ENCODE measurements at places on chromosomes 12 and 14.

DNA sequence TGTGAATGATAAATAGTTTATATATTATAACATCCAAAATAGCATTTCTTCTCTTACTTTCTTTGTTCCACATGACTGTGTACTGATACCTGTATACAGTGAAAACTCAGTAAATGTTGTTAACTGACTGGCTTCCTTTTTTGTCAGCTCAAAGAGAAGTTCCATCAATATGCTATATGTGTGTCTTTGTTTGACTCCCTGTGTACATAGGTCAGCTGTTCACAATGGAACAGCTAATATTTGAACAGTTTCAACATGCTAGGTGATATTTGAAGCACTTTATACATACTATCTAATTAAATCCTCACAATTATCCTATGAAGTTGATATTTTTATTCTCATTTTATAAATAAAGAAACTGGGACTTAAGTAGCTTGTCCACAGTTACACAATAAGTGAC, 15.3 kb upstream of the KICS2 start:
- no peak for DNase-seq

GRCh38 chr12:112671564-112671963, 120.0 kb upstream of the RPH3A start:
- DNase-seq: no peak

DNA sequence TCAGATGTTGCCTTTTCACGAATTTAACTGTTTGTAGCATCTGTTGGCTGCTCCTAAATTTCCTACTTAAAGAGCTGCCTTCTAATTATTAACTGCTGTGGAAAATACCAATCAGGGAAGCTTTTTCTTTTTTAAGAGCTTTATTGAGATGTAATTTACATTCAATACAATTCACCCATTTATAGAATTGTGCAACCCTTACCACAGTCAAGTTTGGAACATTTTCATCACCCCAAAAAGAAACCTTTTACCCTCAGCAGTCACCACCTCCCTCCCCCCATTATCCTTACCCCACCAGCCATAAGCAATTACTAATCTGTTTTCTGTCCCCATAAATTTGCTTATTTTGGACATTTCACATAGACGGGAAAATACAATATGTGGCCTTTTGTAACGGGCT, 1.4 kb downstream of the PCNX4 start:
- DNase-seq: no peak

GRCh38 chr12:113130457-113131135, 5.0 kb downstream of the RASAL1 start:
- no peak for DNase-seq

DNA sequence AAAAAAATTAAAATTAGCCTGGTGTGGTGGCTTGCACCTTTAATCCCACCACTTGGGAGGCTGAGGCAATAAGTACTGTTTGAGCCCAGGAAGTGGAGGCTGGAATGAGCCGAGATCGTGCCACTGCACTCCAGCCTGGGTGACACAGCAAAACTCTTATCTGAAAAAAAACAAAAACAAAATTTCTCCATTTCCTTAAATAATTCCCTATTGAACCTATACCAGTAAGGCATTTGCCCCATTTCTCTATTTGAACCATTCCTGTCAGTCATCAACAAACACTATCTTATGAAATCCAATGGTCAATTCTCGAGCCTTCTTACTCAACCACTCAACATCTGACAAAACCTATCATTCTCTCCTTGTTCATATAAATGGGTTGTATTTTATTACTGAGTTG, 14.7 kb downstream of the SLC2A14 start:
- no peak for DNase-seq

GRCh38 chr12:132638541-132639408, 20.2 kb downstream of the P2RX2 start:
- DNase-seq: no peak

DNA sequence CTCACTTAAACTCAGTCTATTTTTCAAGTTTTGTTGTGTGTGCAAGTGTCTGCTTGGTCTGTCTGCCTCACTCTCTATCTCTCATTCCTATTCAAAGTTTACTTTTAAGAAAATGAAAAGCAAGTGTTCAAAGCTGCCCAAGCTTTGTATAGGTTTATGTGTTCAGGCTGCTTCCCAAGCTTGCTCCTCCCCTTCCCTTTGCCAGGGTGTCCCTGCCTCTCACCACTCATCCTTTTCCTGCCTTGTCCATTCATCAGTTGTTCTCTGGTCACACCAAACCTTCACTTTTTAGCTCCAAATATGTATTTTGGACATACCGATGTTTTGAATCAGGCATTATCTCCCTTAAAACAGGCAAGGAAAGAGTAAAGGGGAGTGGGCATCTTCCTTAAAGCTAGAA, 41.3 kb downstream of the STK38L start:
- no peak for DNase-seq

DNA sequence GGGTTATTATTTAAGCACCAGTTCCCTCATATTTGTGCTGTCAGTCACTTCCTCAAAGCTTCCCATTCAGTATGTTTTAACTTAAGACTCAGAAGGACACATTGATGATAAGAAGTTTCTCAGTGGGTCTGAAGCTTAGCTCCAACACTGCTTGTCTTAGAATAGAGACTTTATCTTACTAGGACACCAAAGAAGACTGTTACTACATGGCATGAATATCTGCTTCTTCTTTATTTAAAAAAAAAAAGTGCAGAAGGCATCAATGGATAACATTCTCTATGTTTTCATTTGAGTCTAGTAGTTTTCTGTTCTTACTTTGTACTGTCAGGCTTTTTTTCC, 404.2 kb downstream of the DAD1 start:
- DNase-seq: no peak

GRCh38 chr14:53310412-53310811, 157.3 kb upstream of the DDHD1 start:
- DNase-seq: no peak

GRCh38 chr12:113302886-113303640, 31.8 kb downstream of the SLC8B1 start:
- DNase-seq: no peak

DNA sequence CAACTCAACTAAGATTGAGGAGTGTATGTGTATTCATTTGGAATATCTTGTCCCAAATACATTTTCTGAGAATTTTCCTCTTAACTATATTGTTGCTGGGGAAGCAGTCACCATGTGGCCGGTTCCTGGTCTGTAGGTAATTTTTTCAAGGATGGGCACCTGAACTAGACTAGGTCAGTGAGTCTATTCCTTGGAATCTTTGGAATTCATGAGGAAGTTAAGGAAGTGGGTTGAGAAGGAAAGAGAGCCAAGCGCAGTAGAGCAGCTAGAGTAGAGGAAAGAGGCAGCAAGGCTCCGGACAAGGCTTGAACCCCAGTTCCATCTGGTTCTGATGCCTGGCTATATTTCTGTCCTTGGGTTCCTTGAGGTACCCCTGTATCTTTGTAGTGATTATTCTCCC, 183.7 kb downstream of the DACT1 start:
- DNase-seq: no peak

GRCh38 chr14:105267820-105268548, 19.7 kb downstream of the BTBD6 start:
- no peak for DNase-seq

DNA sequence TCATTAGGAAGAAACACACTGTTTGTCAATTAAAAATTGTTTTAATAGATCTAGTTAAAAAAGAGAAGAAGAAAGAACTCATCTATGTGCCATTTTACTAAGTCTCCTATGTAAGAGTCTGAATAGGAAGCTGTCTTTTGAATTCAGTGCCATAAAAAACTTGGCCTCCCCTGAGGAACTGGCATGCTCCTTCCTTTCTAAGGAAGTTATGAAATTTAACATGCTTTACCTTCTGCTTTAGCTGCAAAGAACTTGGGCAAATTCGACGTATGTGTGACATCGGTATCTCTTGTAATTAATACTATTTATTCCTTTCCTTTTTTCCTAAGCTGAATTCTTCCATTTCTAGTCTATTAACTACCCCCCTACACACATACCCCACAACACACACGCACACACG, 12.5 kb downstream of the TM7SF3 start:
- no peak for DNase-seq

DNA sequence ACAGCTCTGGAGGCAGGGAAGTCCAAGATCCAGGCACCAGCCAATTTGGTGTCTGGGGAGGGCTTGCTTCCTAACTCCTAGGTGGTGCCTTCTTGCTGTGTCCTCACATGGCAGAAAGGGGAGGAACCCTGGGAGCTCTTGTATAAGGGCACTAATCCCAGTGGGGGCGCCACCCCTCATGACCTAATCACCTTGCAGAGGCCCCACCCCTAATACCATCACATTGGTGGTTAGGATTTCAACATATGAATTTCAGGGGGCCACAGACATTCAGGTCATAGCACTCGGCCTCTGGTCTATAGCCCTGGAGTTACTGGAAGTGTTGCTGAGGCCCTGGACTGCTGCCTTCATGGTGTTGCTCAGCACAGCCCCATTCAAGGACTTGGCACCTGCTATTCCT, 14.6 kb downstream of the PSMD9 start:
- DNase-seq: no peak

DNA sequence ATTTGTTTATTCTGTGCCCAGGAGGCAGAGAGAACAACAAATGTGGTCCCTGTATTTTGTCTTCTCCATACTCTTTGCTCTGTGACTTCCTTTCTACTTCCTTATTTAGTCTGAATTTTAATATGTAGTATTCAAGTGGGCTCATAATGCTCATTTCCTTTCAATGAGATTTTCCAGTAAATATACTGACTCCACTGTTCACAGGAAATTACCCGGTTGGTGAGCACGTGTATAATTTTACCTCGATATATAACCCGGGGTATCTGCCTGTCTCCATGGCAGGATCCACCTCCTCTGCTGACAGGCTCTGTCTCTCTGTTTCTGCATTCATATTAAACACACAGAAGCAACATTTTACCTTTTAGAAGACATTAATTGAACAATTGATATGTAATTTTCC, 166.0 kb downstream of the SLC38A4 start:
- DNase-seq: no peak

DNA sequence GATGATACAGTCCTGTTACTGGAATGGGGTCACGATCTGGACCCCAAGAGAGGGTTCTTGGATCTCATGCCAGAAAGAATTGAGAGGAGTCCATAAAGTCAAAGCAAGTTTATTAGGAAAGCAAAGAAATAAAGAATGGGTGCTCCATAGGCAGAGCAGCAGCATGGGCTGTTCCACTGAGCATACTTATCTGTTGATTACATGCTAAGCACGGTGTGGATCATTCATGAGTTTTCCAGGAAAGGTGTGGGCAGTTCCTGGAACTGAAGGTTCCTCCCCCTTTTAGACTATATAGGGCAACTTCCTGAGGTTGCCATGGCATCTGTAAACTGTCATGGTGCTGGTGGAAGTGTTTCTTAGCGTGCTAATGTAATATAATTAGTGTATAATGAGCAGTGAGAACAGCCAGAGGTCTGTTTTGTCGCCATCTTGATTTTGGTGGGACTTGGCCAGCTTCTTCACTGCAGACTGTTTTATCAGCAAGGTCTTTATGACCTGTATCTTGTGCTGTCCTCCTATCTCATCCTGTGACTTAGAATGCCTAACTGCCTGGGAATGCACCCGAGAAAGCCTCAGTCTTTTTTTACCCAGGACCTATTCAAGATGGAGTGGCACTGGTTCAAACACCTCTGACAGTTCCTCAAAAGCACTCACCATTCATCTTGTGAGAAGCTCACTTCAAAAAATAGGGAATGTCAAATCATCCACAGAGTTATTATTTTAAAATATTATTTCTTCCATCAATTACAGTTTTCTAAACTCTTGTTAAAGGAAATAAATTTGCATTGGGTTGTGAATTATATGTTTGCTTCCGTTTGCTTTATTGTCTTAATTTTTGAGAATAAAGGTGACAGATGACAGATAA, 1358.8 kb upstream of the TMEM132C start:
- DNase-seq: no peak

GRCh38 chr14:90091393-90091792, 29.6 kb downstream of the KCNK13 start:
- no peak for DNase-seq

DNA sequence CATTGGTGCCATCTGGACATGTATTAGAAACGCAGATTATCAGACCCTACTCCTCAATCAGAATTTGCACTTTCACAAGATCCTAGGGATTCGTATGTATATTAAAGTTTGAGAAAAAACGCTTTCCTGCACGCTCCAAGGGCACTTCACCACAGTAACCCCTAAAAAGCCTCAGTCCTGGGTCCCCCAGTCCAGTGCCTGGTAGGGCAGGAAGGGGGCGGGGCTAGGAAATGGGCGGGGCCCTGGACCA, 369 bp downstream of the DEPDC4 start:
- no peak for DNase-seq

DNA sequence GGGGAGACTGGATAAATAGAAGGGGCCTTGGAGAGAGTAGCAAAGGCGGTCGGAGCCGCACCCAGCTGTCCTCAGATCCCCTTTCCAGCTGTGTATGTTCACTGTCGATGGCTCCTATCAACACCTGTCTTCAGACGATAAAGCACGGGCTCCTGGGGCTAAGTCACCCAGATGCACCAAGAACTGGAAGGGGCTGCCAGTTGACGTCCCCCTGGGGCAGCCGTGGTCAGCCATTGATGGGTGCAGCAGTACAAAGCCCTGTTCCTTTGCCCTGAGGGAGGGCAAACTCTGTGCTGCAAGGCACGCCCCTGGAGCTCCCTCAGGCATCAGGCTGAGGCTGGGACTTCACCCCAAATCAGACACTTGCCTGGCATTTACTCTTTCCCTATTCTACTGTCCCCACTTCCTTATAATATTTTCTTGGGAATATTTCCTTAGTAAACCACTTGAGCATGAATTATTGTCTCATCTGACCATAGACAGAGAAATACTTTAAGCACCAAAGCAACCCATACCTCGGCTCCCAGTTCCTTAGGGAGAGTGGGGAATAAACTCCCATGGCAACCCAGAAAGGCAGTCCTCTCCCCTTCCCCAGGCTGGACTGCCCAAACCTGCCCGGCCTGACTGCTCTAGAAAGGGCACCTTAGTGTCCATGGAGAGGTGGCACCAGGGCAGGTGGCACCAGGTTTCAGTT, 59.6 kb upstream of the SCN8A start:
- DNase-seq: no peak

DNA sequence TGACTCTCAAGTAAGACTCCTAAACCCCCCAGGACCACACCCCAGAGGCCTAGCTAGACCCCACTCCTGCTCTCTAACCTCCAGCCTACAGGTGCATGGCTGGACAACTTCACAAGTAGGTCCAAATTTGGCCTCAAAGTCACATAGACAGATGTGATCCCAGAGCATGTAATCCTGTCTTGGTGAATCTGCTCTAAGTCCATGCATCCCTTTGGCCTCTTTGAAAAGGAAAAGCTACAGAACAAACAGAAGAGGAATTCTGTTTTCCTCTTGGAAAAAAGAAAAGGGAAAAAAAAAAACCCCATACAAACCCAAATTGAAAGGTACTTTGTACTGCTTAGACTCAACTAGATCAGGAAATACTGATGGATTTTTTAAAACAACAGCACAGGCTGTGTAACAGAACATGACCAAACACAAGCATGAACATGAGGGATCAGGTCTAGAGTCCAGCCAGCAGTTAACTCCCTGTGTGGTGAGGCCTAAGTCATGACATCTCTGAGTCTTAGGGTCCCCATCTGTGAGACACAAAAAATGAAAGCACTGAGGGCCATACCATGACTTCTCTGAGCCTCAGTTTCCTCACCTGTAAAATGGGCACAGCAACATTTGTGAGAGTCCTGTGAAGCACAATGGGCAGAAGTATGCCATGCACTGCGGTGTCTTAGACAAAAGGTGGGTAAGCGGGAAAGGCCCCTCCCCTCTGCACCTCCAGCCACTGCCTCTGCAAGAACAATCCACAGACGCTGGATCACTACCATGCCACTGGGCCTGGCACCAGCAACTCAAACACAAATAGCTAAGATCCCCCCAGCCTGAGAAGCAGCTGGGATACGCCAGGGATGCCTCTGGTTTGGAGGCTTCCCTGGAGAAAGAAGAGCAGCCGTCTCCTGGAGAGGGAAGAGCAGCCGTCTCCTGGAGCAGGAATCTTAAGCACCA, 9.9 kb downstream of the PITPNM2 start:
- no peak for DNase-seq
